Stimulated activated CD4-positive, alpha-beta T cell treated with anti-CD3 and anti-CD28 coated beads, Interleukin-15, amount 100 ng/mL, for 1 hour (primary cell): ENCODE measurements at places on chromosomes 1 and 21.

- no peak for DNase-seq
These were observed 27.3 kb upstream of the GOLT1A start for GRCh38 chr1:204241050-204241449.

DNA sequence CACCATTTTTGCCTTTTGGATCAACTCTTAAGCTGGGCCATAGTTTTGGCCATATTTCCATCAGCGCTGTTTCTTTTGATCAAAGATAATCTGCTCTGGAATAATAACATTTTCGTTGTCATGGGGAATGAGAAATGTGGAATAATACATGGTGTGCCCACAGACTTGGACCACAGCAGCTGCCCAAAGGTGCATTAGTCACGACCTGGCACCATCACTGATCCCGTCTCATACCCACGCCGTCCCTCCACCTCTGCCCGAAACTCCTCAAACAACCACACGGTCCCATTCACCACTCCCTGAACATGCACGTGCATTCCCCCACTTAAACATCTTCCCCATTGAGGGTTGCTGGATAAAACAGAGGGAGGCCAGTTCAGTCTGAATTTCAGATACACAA lies 76.9 kb downstream of the SLC66A1 start:
- no peak for DNase-seq

- no peak for DNase-seq
These were observed 3.8 kb downstream of the DDX59 start for GRCh38 chr1:200665861-200666260.

DNA sequence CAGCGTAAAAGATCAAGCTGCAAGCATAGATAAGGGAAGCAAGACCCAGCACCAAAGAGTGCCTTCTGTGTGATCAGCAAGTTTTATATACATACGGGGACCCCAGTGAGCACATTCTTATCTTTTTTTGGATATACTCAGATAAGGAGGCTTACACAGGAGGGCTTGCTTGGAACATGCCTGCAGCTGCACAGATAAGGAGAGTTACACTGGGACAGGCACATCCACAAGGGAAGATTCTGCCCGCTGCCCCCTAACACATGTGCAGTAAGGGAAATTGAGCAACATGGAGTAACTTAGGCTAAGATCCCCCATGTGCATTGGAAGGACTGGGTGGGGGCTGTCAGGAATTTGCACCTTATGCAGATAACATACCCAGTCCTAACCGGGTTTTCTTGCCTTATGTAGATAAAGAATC lies 1334.8 kb downstream of the MRPL39 start:
- DNase-seq, result no peak

GRCh38 chr1:48691429-48692001 lies 85.2 kb downstream of the BEND5 start:
- DNase-seq, result no peak

DNA sequence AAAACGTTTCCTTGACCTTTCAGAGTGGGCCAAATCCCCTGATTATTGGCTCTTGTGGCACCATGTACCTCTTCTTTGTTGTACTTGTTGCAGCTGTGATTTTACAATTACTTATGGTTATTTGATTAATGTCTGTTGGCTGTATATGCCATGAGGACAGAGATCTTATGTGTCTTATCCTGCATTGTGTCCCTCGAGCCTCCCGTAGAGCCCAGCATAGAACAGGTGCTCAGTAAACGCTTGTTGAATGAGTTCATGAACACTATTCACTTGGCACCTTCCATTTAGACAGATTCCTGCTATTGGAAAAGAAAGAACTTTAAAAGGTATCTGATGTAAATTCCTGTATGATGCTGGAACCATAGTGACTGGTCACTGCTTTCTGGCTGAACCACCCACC lies 48.4 kb downstream of the PGM1 start:
- DNase-seq, result no peak

- no peak for DNase-seq
These were observed 2.1 kb downstream of the DAB1 start for GRCh38 chr1:57421806-57422205.

DNA sequence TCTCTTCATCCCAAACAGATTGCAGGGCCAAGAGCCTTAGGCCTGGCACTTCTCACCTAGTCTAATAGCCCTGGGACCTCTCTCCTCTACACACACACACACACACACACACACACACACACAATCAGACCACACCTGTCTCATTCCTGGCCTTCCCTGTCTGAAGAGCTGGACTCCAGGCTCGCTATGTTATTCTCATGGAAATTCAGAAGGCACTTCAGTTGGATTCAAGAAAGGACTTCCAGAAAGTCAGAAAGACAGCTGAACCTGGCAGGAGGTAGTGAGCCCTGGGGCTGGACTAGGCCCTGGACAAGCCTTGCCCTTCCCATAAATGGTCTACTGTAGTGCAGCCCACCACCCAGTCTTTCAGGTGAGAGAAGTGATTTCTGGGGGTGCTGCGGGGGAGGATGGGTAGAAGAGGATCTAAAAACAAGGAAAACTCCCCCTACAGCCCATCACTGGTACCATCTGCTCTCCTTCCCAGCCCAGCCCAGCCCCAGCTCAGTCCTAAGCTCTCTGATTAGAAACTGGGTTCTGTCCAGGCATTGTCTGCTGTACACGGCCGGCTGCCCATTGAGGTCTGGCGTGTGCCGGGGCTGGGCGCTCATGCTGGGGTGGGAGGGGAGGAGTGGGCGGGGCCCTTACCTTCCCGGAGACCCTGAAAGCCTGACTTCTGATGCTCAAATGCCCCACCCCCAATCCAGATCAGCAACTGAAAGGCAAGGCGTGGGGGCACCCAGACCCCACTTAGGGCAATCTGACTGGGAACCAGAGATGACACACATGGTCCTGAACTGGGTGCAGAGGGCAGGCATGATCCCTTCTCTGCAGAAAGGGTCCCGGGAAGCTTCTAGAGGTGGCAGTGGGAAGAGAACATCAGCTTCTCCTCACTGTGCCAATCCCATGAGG lies 2.5 kb downstream of the KIF21B start:
- DNase-seq, result no peak

GRCh38 chr1:228786361-228787129 lies 51.3 kb downstream of the RHOU start:
- DNase-seq, result no peak

DNA sequence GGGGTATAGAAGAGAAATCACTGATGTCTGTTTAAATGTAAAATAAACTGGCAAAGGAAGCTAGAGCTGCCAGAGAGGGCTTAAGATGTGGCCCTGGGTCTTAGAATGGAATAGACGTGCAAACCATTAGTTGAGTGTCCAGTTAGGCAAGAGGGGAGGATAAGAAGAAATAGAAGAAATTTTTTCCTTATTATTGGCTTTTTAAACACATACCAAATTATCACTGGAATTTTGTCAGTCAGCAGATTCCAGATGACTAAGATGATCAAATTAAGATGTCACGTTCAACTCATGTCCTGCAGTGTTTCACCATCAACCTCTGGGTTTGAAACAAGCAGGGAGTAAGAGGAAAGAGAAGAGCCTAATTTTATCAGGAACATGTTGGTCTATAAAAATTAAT lies 71.6 kb upstream of the C1orf21 start:
- no peak for DNase-seq

GRCh38 chr21:31447505-31447904 lies 103.4 kb upstream of the TIAM1 start:
- DNase-seq, result no peak

GRCh38 chr1:245143849-245144248 lies 10.9 kb upstream of the KIF26B start:
- DNase-seq, result no peak

DNA sequence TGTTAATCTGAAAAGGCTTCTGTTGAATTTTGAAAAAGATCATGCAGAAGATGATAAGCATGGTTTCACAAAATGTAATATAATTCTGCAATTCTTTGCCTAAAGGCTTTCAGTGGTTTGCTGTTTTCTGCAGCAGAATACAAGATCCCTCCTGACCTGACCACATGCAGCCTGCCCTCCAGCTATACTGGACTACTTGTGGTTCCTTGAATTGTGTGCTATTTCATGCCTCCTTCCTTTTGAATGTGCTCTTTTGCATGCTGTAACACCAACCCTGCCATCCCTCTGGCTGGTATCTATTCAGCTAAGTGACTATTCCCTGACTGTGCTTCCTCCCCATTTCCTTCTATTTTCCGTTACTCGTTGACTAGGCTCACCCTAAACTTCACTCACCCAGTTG lies 55.5 kb downstream of the CACNA1E start:
- no peak for DNase-seq

DNA sequence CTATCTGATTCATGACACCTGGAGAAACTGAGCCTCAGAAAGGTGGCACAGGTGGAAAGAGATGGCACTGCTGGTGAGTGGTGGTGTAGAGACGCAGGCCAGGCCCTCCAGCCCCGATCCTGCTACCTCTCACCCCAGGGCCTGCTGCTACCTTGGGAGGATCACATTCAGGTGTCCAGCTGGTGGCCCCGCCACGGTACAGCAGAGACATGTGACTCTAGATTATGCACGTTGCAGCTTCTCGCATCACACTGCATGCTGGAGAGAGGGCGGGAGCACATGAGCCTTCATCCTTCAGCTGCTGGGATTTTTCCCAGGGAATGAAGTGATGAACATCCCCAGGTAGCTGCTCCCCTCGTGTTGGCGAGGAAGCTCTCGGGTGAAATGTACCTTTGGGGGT lies 32.9 kb downstream of the KAZN start:
- DNase-seq, result no peak

GRCh38 chr1:57603696-57604095 lies 179.8 kb upstream of the DAB1 start:
- no peak for DNase-seq

DNA sequence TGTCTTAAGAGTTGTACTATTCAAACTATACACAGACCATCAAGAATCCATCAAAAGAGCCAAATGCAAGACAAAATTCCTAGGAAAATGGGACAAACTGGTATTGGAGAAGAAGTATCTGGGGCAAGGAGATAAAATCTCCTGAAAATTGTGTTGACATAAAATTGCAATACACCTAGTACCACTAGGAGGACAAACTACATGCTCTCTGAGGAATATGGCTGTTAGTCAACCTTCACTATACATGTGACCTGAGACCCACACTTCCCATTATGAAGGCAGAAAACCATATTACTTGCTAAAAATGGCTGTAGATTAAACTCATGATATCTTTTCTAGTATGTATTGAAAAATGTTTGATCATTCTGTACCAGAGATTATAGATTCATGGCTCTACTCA lies 30.0 kb downstream of the IRF2BP2 start:
- no peak for DNase-seq

- DNase-seq, result no peak
These were observed 162.4 kb upstream of the CACYBP start for GRCh38 chr1:174837386-174837785.

- no peak for DNase-seq
These were observed 241.8 kb downstream of the TRABD2B start for GRCh38 chr1:47755101-47755990.

DNA sequence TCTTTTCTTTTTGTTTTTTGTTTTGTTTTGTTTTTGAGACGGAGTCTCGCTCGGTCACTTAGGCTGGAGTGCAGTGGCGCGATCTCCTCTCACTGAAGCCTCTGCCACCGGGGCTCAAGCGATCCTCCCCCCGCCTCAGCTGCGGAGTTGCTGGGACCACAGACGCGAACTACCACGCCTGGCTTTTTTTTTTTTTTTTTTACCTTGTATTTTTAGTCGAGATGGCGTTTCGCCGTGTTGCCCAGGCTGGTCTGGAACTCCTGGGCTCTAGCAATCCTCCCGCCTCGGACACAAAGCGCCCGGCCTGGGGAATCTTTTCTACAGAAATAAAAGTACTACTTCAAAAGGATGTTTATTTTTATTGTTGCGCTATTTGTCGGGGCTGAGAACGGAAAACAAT lies 1.1 kb upstream of the SETDB1 start:
- DNase-seq, result no peak

- DNase-seq, result no peak
These were observed 35.1 kb upstream of the DISC1 start for GRCh38 chr1:231591466-231591865.

- no peak for DNase-seq
These were observed 6.3 kb downstream of the SLC2A7 start for GRCh38 chr1:9019896-9020295.

GRCh38 chr1:82161700-82162141 lies 361.0 kb downstream of the ADGRL2 start:
- no peak for DNase-seq

- DNase-seq, result no peak
These were observed 18.4 kb upstream of the EDN2 start for GRCh38 chr1:41502912-41503311.

DNA sequence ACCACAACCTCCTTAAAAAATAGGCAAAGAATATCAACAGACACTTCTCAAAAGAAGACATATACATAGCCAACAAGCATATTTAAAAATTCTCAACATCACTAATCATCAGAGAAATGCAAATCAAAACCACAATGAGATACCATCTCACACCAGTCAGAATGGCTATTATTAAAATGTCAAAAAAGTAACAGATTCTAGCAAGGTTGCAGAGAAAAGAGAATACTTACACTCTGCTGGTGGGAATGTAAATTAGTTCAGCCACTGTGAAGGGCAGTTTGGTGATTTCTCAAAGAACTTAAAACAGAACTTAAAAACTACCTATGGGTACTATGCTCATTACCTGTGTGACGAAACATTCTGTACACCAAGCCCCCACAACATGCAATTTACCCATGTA lies 20.7 kb downstream of the CD1B start:
- no peak for DNase-seq

- no peak for DNase-seq
These were observed 30.1 kb downstream of the SORT1 start for GRCh38 chr1:109367626-109368025.

DNA sequence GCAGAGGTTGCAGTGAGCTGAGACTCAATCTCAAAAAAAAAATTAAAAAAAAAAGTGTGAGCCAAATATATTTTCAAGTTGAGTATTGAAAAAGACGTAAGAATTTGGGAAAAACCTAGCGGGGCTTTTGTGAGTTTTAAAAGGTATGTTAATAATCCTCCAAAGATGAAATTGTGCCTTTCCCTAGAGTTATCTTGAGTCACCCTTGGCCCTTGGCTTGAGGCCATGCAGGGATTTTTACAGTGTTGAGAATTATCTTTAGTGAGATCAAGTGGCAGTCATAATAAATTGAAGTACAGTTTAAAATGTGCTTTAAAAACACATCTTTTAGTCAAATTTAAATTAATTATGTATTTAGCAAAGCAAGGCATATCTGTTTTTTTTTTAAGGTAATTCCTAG lies 32.7 kb downstream of the PPP2R5A start:
- DNase-seq, result no peak

DNA sequence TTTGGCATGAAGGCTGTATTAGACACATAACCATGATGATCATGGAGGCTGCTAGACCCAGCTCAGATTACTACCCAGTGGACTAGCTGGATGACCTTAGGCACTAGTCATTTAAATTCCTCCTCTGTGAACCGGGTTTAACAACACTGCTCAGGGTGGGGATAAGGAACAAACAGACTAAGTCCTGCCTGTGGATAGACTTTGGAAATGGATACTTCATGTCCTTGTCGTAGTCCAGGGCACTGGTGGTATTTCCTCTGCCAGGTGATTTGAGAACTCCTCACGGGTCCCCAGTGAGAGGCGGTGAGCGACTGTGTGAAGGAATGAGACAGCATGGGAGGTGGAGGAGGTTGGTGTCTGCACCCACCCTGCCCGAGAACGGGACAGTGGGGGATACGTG lies 72.9 kb upstream of the SELENON start:
- DNase-seq, result no peak

- DNase-seq, result no peak
These were observed 64.2 kb downstream of the MEF2D start for GRCh38 chr1:156436141-156437036.

GRCh38 chr1:23122023-23122748 lies 46.5 kb downstream of the LUZP1 start:
- DNase-seq, result no peak
